ENCODE measurements at places on chromosomes 3 and 15.

GRCh38 chr3:112374333-112374734, 41.4 kb downstream of the CD200 start:
- no peak for DNase-seq

DNA sequence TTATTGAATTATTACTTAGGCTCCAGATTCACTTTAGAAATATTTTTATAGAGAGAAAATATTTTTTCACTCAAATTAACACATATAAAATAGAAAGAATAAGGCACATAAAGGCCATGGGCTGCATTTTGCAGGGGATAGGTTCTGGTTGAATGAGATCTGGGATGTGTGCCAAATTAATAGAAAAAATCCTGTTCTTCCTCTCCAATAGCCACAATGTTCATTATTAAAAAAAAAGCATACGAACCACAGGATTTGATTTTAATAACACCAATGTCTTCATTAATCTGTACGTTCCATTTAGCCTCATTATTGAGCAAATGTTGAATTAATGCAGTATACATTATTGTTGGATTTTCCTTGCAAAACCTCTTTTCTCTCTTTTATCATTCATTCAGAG, 622.8 kb upstream of the AGTR1 start:
- no peak for DNase-seq

- no peak for DNase-seq
Measured at GRCh38 chr3:106135451-106136160, 266.8 kb upstream of the CBLB start.

DNA sequence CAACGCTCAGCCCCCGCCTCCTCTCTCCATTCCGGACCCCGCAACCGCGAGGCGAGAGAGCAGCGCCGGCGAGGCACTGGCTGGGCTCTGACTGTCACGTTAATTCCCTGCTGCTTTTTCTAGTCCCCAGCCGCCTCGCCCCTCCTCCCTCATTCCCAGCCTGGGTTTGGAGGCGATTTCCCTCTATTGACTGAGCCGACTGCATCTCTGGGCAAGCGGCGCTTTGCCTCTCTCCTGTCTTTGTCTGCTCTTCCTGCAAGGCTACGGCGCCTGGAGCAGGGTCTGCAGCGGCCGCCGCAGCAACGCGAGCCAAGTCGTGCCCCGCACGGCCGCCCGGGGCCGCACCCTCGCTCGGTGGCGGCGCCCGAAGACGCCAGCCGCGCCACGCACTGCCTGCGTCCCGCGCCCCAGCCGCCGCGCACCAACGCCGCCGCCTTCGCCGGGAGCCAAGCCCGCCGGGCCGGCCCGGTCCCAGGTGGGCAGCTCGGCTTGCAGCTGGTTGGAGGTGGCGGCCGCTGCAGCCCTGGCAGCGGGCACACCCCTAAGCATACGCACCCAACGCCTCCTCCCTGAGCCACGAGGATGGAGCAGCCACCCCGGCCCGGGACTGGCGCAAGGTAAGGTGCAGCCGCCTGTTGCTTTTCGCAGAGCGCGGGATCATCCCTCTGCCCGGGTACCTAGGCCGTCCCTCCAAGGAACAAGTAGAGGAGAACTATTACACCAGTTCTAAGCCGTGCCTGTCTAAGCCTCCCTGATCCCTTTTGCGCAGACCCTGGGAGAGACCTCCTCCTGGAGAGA, at the start of gene LRRC3B:
LRRC3B (plus strand) TSS at position 152 of the 798 bp plus-strand sequence. CDS start 86,901 bp downstream, outside the sequence.
- no peak for DNase-seq

All from activated CD8-positive, alpha-beta memory T cell treated with anti-CD3 and anti-CD28 coated beads for 24 hours (primary cell).